SHP77 treated with DMSO at 0.1 percent for 48 hours (cell line): ENCODE measurements at places on chromosomes 2 and 18.

DNA sequence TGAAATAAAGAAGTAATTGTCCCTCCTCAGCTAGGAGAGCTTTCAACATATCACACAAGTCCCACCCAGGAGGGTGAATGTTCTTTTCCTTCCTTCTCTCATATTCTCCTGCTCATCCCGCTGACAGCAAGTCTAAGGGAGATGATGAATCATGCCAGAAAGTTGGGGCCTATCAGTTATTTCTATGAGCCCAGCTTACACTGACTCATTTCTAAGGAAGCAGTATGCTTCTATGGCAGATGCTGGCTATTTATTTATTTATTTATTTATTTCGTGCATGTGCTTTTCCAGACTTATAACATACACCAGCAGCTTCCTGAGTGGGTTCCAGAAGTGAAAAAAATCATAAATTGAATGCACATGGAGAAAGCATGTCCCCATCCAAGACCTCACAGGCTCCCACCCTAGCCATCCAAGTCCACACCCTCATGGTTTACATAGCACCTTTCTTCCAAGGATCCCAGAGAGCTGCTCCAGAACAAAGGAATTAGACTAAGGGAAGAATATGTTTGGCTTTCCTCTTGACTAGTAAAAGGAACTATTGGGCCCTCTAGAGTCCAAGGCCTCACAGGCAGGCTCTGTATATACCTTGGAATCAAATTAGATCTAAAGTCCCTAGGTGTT, 1074.2 kb upstream of the ZEB2 start:
- no peak for DNase-seq

DNA sequence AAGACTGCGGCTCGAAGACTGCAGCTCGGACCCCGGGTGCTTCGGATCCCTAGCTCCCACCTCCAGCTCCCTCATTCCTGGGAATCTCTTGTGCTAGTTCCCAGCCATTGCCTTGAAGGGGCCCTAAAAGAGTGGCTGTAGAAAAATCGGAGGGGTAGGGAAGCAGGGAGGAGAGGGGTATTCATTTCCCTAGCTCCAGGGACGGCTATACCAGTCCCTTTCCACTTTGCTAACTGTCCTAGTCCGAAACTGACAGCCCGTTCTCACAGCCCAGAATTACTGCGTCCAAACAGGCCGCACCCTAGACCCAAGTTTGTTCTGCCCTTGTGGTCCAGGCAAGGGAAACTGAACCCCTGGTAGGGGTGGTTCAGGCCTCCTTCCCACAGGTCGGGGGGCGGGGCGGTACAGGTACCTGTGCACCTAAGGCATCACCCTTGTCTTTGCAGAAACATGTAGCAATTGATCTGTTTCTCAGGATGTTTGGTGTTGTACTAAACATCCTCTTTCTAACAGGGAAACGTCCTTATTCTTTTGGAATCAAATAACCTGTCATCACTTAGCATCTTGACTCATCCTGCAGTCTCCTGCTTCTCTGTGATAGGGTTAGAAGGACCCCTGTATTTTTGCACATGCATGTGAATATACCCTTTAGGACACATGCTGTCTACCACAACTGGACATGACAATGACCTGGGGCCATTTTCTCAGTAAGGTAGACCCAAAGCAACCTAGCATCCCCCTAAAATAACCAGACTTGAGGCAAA, 4.0 kb downstream of the EMX1 start:
- DNase-seq, result no peak

- DNase-seq, result no peak
Observed at GRCh38 chr2:156320486-156321098, 11.9 kb downstream of the NR4A2 start.

DNA sequence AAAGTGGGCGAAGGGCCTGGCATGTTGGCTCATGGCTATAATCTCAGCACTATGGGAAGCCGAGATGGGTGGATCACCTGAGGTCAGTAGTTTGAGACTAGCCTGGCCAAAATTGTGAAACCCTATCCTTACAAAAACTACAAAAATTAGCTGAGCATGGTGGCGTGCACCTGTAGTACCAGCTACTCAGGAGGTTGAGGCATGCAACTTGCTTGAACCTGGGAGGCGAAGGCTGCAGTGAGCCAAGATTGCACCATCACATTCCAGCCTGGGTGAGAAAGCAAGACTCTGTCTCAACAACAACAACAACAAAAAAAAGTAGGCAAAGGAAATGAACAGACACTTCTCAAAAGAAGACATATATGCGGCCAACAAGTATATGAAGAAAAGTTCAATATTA, 196.5 kb downstream of the RAB3GAP1 start:
- DNase-seq, result no peak

DNA sequence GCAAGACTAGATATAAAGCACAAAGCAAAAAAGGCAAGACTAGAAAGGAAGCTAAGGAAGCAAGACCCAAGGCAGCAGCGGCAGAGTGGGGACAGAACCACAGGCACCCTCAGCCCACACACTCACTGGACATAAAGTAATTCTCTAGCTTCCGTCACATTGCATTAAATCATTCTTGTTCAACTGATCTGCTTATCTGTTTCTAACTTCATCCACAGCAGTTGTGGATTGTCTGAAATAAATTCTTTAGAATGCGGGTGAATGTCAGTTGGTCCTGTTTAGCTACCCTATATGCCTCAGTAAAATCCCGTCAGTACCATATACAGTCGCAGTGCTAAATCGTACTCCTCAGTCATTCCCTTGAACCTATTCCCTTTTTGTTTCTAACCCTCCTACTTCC, 183.2 kb upstream of the SLC39A10 start:
- no peak for DNase-seq

- DNase-seq, result no peak
Observed at GRCh38 chr18:77554061-77554460, 304.4 kb downstream of the GALR1 start.

DNA sequence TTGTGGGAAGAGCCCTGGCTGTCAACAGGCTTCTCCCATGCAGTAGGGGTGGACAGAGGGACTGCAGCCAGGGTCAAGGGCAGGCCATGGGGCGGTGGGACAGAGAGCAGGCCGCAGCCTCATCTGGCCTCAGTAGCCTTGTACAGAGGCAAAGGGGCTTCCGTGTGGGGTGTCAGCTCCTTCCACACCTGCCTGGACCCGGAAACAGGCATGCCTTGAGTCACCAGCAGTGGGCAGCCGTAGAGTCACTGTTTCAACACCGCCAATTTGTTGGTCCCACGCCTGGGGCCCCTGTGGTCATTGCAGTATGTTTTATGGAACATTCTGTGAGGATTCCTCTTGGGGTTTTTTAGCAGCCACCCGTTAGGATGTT, 173.0 kb downstream of the SMAD7 start:
- DNase-seq, result no peak

DNA sequence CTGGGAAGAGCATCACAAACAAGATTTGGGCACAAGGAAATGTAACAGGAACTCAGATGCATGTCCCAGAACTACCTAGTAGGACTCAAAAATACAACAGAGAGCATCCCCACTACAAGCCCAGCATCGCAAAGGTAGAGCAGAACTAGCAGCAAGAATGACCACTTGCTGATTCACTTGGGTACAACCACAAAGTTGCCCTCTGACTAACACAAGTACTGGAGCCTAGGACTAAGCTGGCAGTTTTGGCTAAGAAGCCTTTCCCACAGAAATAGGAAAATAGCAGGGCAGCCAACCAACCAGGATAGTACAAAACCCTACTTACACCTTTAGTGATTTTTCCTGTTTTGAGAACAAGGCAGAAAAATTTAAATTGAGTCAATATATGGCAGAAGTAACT, 193.8 kb downstream of the PAX3 start:
- no peak for DNase-seq

GRCh38 chr2:135056790-135057189, 4.7 kb downstream of the RAB3GAP1 start:
- DNase-seq, result no peak

- DNase-seq, result no peak
Observed at GRCh38 chr2:167279810-167280209, 391.5 kb downstream of the XIRP2 start.

GRCh38 chr18:837922-838321, 25.9 kb upstream of the YES1 start:
- no peak for DNase-seq

- DNase-seq, result no peak
Observed at GRCh38 chr2:137467246-137467862, 496.9 kb upstream of the HNMT start.

GRCh38 chr2:189561371-189562038, 19.1 kb downstream of the SLC40A1 start:
- no peak for DNase-seq

DNA sequence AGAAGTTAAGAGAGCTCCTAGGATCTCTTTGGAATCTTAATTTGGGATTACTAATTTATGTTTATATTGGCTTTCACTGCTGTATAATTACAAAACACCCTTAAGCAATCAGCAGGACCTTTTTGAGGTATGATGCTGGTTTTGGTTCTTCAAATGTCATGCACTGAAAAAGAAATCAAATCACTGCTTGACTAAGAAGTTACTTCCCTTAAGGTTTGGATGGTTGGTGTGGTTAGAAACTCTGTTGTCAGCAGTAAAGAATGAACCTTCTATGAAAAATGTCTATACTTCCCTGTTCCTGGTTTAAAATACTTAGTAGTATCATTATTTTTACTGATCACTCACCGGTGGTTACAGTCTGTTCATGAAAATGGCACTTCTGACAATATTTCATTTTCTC, 5.5 kb downstream of the COLEC12 start:
- DNase-seq, result no peak

DNA sequence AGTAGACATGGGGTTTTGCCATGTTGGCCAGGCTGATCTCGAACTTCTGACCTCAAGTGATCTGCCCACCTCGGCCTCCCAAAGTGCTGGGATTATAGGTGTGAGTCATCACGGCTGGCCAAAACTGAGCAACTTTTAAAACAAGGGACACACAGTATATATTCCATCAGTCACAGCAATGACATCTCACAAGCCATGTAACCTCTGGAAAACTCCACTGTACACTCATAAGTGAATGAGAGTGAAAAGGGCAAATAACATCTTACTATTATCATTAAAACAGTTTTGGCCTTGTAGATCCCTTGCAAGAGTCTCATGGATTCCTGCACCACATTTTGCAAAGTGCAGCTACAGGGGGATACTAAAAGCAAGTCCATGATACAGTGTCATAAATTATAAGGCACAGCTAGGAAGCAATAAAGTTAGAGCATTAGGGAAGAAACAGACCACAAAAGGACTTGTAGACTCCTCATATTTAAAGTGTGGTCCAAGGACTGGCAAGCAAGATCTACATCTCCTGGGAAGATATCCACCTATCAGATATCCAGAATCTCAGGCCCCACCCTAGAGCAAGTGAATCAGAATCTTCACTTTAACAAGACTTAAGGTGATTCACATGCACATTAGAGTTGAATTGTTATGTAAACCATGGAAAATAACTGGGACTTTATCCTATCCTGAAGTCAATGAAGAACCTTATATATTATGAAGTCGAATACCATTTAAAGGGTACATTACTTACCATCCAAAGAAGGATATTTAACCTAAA, 5.7 kb downstream of the SMC6 start:
- DNase-seq, result no peak

GRCh38 chr18:48222118-48222517, 187.1 kb downstream of the ZBTB7C start:
- DNase-seq, result peak; percentile 93

- DNase-seq, result no peak
Observed at GRCh38 chr2:19876751-19877150, 25.0 kb downstream of the TTC32 start.

DNA sequence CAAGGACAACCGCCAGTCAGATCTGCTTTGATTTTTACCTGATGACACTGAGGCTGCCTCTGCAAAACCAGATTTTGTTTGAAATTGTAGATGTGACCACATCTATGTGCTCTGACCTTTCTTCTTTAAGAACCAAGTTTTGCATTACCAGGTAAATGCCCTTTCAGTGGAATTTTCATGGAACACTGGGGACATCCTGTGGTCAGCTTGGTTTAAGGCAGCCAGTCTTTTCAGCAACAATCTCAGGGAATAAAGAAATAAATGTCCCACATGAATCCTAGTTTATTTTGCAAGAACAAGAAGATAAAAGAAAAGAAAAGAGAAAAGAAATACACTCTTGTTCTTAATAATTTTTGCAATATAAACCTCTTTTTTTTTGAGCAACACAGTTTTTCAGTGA, 90.6 kb downstream of the POU3F3 start:
- DNase-seq, result no peak
